ENCODE measurements at places on chromosomes 7 and 10.

DNA sequence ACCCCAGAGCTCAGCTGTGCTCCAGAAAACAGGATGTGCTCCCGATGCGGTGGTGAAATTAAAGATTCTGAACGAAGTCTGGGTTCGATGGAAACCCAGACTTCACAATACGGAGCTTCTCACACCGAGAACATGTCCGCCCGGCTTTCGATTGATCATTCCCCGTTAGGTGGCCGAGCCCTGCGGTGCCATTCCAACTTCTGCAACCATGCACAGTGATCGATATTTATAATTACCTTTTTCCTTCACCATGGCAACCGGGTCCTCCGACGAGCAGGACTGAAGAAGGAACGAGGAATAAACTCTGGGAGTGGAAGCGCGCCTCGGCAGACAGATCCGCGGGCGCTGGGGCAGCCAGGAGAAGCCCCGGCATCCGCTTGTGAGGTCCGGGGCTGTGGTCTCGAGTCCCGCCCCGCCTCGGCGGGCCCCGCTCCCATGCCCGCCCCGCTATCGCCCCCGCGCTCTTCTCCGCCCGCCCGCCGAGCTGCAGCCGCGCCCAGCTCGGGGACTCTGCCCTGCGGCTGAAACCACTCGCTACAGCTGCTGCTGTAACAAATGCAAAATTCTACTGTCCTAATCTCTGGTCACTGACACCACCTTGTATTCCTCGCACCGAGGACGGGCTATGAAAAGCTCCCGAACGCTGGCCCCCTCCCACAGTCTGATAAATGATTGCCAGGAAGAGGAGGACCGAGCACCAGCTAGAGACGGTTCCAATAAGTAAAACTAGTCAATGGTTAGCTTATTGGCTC, 26.2 kb downstream of the ABLIM1 start:
- DNase-seq: no peak

DNA sequence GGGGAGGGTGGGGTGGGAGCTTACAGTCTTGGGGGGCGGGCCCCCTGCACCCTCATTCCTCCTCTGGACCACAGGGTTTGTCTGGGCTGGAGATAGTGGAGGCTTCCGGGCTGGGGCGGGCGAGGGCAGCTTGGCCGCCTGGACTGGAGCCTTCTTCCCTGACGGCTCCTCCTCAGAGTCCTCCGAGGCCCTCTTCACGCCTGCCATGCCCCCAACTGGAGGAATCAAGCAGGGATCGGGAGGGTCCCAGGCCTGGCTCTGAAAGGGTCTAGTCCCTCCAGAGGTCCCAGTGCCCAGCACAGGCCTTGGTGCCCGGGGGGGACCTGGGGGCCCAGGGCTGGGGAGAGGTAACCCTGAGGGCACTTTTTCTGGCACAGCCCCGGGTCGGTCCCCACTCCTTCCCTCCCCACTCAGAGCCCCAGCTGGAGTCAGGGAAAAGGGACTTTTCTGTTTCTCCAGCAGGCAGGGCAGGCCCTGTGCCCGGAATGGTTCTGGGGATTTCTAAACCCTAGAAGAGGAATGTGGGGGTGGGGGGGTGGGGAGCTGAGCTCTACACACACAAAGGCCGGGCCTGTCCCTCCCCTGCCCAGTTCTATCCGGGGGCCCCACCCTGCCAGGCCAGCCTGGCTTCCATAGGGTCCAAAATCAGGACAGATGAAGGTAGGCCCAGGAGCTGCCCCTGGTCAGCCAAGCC, 11.6 kb downstream of the MICALL2 start:
- no peak for DNase-seq

DNA sequence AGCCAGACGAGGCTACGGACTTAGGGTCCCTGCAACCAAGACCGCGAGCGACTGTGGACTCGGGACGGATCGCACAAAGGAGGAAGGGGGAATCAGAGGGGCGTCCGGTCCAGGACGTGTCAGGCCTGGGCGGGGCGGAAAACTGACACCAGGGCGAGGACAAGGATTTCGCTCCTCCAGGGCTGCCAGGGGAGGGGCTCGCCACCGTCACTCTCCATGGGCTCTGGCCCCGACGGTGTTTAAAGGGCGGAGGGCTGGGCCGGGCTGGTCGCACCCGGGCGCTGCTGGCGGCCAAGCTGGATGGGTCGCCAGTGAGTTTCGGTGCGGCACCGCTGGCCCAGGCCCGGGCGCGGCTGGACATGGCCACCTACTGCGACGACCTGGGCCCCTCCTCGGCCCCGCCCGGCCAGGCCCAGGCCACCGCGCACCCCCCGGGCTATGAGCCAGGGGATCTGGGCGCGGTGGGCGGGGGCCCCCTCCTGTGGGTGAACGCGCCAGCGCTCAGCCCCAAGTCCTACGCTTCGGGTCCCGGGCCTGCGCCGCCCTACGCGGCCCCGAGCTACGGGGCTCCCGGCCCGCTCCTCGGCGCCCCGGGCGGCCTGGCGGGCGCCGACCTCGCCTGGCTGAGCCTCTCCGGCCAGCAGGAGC, at the start of gene FOXI2:
FOXI2 (plus strand) TSS at position 271 of the 648 bp plus-strand sequence; CDS start at position 360, 89 bp downstream.
- no peak for DNase-seq

DNA sequence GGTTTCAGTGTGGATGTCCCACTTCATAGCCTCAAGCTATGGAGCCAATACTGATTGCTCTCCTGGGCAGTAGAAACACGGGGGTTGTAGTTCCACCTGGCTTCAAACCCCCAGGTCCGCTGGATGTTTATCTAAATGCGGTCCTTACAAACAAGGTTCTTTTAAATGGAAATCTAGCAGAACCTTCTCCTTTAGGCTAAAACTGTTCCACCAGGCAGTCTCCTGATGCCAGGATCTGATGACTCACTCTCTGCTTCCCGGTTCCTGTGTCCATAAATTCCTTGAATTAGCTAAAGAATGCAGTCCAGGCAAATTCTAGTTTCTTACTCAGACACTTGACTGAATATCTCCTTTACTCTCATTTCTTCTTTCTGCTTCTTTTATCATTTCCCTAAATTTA, 108.4 kb upstream of the FAM3C start:
- DNase-seq: no peak

GRCh38 chr10:12587451-12587888, 238.1 kb downstream of the CAMK1D start:
- peak; percentile 82 for DNase-seq

DNA sequence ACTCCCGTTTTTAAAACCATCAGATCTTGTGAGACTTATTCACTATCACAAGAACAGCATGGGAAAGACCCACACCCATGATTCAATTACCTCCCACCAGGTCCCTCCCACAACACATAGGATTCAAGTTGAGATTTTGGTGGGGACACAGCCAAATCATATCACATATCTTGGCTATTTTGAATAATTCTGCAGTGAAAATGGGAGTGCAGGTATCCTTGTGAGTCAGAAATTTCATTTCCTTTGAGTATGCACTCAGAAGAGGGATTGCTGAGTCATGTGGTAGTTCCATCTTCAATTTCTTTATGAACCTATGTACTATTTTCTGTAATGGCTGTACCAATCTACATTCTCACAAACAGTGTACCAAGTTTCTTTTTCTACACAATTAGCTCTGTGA, 125.8 kb downstream of the ANKRD7 start:
- no peak for DNase-seq

- DNase-seq: no peak
Observed at GRCh38 chr7:41175435-41175834, 527.5 kb downstream of the INHBA start.

GRCh38 chr10:87658321-87658795, 1.3 kb upstream of the PAPSS2 start:
- DNase-seq: peak; percentile 75

GRCh38 chr7:119900996-119901672, 371.8 kb upstream of the KCND2 start:
- no peak for DNase-seq

GRCh38 chr7:53022893-53023292, 12.5 kb upstream of the POM121L12 start:
- DNase-seq: no peak

GRCh38 chr7:65509368-65510186, 135.9 kb downstream of the ZNF92 start:
- DNase-seq: peak; percentile 29

GRCh38 chr10:117271427-117271826, 30.5 kb downstream of the SLC18A2 start:
- no peak for DNase-seq

GRCh38 chr7:121195874-121196273, 132.9 kb upstream of the WNT16 start:
- no peak for DNase-seq

GRCh38 chr10:48801001-48801421, 116.3 kb downstream of the WDFY4 start:
- DNase-seq: no peak

DNA sequence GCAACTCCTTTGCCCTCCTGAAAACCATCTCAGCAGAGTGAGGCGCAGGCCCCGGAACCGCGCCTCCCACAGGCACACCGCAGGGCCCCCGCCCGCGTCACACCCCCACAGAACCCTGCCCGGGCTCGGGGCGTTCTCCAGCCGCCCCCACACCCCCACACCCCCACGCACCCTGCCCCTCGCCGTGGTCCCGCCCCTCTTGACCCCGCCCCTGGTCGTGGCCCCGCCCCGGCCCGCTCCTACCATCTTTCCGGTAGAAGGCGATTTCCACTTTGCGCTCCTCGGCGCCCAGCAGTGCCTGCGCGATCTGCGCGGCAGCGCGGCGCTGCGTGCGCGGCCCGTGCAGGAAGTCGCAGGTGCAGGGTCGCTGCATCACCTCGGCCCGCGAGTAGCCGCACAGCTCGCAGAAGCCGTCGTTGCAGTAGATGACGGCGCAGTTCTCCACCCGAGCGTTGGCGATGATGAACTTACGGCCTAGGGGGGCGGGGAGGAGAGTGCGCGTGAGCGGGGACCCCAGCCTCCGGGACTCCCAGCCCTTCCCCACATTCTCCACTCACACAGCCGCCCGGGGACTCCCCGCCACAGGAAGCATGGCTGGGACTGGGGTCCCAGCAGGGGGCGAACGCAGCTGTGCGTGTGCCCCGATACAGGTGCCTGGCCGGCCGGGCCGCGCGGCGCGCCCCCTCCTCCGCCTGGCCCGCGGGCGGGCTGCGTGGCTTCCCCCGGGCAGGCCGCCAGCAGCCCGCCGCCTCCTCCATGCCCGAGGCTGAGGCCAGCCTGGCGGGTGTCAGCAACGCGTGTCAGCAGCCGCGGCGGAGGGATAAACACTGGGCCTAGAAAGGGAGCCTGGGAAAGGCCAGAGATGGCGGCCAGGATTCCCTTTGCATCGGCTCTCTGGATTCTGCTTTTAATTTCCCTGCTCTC, 3.4 kb downstream of the KCNH2 start:
- peak; percentile 78 for DNase-seq

- DNase-seq: no peak
Observed at GRCh38 chr10:69168493-69168892, 11.5 kb upstream of the SUPV3L1 start.

DNA sequence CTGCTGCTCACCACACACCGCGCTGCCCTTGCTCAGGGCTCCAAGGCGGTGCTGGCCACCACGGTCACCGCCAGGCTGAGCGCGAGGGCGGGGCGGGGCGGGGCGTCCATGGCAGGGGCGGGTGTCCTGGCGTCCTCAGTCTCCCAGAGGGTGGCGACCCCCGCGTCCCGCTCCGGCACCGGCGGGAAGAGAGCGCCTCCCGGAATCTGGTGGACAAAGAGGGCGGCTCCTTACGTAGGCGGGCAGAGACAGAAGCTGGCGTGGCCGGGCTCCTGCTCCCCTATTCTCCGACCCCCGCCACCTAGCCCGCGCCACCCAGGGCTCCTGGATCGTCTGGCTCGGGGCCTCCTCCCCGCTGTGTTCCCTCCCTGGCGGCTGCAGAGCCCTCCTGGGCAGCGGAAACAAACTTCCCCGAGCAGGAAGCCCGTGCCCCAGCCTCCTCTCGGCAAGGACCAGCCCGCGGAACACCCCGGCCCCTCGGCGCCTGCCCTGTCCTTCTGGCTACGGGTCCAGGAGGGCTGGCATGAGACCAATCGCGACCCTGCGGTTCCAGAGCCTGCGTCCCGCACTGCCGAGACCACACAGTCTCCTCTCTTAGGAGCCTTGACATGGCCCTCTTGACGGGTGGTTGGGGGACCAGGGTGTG, 133.8 kb upstream of the ZNF92 start:
- no peak for DNase-seq

DNA sequence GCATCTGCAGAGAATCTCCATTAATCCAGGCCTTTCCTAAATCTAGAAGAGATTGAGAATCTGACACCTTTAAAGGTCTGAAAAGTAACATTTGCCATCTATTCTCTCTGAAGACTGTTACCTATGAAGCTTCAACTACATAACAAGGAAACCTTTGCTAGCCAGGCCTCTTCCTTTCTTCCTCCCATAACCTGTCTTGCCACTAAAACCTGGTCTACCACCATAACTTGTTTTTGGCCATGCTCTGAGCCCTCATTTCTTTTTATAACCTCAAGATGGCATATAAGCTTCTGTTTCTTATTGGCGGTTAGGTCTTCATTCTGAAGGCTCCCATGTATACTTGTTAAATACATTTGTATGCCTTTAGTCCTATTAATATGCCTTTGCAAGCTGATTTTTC, 348.4 kb upstream of the MEOX2 start:
- no peak for DNase-seq

- no peak for DNase-seq
Observed at GRCh38 chr10:130495116-130495862, 359.1 kb downstream of the GLRX3 start.

DNA sequence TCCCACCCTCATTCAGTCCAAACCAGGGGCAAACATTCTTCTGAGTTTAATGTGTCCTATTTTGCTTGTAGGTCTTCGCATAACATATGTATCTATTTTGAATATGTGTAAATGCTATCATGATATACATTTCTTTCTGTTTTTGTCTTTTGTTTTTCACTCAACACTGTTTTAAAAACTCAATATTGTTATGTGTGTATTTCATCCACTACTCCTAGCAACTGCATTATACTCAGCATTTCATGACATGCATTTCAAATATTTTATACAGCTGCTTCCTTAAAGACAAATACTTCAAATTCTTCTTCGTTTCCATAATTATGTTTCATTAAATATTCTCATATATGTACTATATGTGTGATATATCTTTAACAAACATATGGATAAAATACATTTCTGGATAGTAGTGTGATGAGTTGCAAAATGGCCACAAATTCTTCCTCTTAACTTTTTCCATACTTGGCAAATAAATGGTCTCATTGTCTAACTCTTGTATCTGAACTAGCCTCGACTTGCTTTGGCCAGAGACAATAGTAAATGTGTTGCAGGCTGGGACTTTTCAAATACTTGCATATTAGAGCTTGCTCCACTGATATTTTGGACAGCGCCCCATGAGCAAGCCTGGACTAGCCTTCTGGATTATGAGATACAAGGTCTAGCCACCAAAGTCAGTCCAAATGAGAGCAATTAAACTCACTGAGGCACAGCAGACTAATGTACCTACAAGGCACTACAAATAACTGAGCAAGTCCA, 539.7 kb upstream of the KCND2 start:
- no peak for DNase-seq

Data from NCI-H2171 treated with DMSO at 0.1 percent for 48 hours (cell line).